Choroid plexus epithelial cell (primary cell): ENCODE measurements at places on chromosomes 7 and 10.

GRCh38 chr7:157335991-157336382, 817 bp upstream of the DNAJB6 start:
- DNase-seq, result no peak

DNA sequence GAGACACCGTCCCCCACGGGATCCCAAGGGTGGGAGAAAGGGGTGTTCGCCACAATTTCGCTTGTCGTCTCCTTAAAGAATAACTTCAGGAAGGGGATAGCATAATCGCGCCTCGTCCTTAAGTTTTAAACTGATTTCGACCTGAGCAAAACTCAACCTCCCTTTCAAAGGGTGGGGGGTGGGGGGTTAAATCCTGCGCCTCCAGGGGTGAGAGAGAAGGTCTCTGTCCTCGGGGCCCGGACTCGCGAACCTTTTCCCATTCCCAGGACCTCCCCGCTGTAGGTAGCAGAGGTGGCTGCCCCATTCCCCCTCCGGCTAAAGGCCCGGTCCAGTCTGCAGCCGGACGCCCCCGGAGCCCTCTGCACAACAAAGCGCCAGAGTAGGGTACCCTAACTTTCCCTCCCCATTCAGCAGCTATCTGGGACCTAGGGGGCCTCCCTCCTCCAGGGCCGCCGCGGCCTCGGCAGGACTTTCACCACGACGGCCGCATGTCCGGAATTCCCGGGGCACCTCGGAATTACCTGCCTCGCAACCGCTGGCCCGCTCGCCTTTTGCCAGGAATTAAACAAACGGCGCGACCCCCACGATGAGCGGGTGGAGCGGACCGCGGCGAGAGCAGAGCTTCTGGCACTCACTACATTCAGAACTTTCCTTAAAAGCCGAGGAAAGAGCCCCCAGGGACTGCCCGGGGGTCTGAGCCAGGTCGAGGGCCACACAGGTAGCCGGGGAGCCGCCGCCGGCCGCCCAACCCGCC, 1.7 kb downstream of the CDK6 start:
- no peak for DNase-seq

DNA sequence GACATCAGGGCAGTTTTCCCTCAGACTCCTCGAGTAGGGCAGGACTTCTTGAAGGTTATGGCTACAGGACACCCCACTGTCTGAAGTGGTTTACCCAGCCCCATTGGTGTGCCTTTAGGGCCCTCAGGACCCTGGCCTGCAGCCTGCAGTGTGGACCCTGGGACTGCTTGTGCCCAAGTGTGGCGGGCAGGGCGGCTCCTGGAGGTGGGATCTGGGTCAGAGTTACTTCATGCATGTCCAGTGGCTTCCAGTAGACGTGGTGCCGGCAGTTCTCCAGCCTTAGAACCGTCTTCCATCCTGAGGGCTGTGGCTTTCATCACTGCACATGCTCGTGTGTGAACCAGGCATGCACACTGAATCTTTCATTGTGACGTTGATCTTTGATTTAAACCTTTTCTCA, 16.7 kb downstream of the EIF3B start:
- DNase-seq, result no peak

DNA sequence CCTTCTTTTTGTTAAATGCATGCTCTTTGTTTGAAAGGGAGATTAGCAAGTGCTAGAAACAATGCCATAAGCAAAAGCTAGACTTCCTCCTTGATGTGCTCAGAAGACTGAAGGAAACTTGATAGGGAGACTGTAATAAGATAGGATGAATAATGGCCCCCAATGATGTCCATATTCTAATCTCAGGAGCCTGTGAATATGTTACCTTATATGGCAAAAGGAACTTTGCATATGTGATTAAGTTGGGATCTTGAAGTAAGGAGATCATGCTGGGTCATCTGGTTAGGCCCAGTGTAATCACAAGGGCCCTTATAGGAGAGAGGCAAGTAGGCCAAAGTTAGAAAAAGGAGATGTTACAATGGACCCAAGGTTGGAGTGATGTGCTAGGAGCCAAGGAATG, 13.6 kb upstream of the LIPM start:
- DNase-seq, result no peak

- no peak for DNase-seq
Measured at GRCh38 chr7:45977256-45977780, 56.2 kb upstream of the IGFBP3 start.

DNA sequence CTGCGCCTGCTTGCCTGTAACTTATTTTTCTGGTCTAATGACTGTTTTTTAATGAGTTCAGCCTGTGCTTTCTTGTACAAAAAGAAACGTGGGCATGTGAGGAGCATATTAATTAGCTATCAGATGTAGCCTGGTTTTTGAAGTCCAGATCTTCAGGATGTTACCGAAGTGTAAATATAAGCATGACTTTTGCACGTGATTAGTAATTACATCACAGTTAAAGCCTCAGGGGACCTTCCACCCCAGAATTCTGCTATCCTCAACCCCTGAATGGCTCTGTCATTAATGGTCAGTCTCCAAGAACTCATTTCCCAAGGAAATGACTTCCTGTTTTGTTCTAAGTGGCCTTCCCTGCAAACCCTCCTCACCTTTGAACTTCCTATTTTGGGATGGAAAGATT, 2.1 kb upstream of the PRXL2A start:
- DNase-seq, result no peak

- peak; percentile 79 for DNase-seq
Measured at GRCh38 chr7:137687556-137688265, 159.1 kb downstream of the DGKI start.

DNA sequence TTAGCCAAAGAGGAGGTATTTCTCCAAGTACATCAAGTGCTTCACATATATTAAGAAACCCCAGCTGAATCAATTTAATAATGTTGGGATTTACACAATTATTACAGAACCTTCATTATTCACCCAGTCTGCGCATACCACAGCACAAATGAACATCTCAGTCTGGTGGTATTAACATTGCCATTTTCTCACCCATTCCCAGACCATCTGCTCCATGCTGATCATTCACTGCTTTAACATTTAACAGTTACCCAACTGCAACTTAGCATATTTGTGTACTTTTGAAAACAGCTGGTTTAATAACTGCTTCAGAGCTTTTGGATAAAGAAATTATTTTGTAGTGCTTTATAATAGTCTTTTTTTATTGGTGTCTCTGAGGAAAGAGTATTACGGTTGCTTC, 1072.1 kb downstream of the NXPH1 start:
- DNase-seq, result no peak

- DNase-seq, result peak; percentile 64
Measured at GRCh38 chr10:112532189-112532588, 85.2 kb downstream of the VTI1A start.

- DNase-seq, result peak; percentile 80
Measured at GRCh38 chr10:9331583-9332008, 1277.1 kb downstream of the GATA3 start.

- DNase-seq, result peak; percentile 49
Measured at GRCh38 chr7:76358011-76358480, 745 bp downstream of the YWHAG start.

GRCh38 chr10:5977471-5978229, at the start of gene IL15RA:
IL15RA (minus strand) TSS chr10:5977543; CDS start chr10:5977492, 51 bp downstream.
- DNase-seq, result peak; percentile 51

GRCh38 chr7:104980841-104981671, 32.9 kb upstream of the KMT2E start:
- peak; percentile 71 for DNase-seq

GRCh38 chr10:110501142-110501937, 3.6 kb downstream of the DUSP5 start:
- DNase-seq, result peak; percentile 96

DNA sequence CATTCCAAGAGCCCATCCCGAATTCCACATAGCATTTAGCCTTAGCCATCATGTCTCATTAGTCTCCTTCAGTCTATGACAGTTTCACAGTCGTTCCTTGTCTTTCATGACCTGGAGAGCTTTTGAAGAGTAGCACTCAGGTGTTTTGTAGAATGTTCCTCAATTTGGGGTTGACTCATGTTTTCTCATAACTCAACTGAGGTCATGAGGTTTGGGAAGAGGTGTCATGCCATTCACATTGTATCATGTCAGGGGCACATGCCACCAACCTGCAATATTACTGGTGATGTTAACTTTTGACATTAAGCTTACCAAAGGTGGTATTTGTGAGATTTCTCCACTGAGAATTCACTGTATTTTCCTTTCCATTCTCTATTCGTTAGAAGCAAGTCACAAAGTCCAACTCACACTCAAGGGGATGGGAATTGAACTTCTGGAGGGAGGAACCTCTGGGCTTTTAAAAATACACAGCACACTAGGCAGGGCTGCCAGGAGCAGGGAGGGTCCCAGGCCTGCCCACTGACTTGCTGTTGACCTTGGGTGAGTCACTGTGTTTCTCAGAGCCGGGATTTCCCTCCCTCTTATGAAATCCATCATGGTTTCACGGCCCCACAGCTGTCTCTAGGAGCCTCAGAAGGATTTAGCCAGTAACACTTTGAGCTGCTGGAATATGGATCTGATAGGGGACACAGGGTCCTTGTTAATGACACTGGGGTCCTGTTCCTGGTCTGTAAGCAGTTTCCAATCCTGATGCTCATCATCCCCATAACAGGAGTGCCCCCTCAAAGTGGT, 74.4 kb upstream of the TCF7L2 start:
- peak; percentile 92 for DNase-seq

DNA sequence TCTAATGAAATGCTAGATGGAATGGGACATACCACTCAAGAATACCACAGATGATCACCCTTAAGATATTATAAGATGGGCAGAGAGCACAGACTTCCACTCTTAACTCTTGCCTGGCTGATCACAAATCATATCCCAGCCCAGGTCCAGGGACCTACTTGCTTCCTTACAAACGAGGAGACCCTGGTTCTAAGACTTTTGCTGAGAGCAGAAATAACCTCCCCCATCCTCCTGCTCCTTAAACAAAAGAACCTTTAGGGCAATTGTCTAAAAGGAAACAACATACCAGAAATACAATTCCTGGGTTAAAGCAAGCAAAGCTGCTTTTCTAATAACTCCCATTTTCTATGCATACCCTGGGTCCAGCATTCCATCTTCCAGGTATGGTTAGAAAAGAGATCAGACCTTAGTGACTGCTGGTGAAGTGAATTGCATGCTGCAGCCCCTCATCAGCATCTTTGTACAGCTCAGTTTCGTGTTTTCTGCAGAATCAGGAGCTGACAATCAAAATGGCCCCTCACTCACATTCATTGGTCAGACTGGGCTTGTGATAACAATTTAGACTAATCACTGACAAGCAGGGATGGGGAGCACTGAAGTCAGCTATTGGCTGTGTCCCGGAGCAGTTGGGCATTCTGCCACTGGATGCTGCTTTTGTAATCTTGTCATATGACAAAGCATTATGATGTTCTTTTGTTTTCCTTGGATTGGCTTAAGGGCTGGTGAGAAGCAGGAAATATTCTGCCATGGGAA, 14.6 kb downstream of the IFIT3 start:
- DNase-seq, result peak; percentile 98

- DNase-seq, result no peak
Measured at GRCh38 chr7:30429156-30429530, 49.4 kb downstream of the NOD1 start.

GRCh38 chr7:19284136-19284535, 138.9 kb upstream of the FERD3L start:
- peak; percentile 6 for DNase-seq

GRCh38 chr10:122878799-122879338, 512 bp downstream of the FAM24B start:
- peak; percentile 24 for DNase-seq

DNA sequence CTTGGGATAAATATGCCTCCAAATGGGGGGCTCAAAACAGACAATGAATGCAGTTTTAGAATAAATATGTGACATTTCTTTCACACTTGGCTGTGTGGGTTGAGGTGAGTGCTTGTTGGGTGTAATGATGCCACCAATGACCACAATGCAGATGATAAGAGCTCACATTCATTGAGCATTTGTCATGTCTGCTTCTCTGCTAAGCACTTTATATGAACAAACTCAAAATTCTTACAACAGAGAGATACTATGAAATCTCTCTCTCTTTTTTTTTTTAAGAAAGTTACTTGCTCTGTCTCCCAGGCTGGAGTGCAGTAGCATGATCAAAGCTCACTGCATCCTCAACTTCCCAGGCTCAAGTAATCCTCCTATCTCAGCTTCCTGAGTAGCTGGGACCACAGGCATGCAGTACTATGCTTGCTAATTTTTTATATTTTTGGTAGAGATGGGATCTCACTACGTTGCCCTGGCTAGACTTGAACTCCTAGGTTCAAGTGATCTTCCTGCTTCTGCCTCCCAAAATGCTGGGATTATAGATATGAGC, 185.4 kb downstream of the JCAD start:
- DNase-seq, result peak; percentile 27

- peak; percentile 81 for DNase-seq
Measured at GRCh38 chr10:69786791-69787190, 14.9 kb upstream of the COL13A1 start.

DNA sequence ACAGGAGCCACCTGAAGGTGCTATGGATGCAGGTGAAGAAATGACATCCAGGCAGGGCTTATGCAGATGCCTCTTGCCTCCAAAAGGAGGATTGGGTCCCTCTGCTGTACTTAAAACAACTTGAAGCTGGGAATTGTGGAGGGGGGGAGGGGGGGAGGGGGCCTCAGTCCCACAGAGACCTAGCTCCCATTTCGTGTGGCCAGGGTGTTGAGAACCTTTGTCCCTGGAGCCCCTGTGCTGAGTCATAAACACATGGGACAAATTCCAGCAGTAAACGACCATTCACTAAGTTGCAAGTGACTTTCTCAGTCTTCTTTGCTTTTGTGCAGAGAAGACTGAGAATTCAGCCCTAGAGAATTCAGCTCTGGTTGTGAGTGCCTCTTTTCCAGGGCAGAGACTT, 96.5 kb upstream of the PODXL start:
- no peak for DNase-seq

GRCh38 chr7:134276951-134277350, 39.8 kb downstream of the SLC35B4 start:
- DNase-seq, result no peak

DNA sequence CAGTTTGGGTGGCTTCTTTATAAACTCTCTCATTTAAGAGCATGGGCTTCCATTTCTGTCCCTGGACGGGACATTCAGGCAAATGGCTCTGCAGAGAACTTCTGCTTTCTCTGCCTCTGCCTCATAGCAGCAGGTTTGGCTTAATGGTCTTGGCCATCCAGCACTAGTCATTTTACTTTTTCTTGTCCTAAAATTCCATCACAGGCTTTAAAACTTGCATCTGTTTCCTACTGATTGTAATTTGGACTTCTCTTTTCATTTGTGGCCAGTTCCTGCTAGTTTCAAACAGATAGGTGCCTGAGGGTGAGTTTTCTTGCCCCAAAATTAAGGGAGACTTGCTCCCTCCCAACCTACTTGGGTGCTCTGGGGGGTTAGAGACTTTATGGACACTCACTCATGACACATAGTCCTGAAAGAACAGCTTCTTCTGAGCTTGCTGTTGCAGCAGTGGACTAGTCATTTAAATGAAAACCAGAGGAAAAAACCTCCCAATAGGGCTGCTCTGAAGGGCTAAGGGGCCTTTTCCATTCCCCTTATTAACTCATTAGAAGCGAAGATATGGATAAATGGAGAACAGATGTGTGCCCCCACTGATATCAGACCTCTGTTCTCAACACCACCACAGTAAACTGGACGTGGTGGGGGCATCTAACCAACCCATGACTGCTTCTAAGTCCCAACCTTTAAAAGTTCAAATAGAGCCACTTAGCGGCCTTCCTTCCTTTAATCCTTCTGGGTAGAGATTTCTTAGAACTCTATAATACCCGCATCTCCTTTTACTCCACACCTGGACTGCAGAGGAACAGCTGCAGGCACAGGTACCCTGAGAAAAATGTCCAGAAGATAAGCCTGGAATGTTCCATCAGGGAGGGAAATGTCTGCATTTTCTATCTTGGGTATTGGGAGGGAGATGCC, 38.8 kb downstream of the SVOPL start:
- DNase-seq, result no peak

GRCh38 chr7:22400936-22401553, 44.1 kb upstream of the RAPGEF5 start:
- no peak for DNase-seq
